ENCODE measurements at places on chromosomes 5 and 9.

GRCh38 chr9:120257483-120257882 lies 322.5 kb downstream of the CDK5RAP2 start:
- no peak for DNase-seq

GRCh38 chr5:147887026-147887627 lies 8.6 kb downstream of the SCGB3A2 start:
- peak; percentile 80 for DNase-seq

GRCh38 chr5:133193794-133194193 lies 142.0 kb downstream of the HSPA4 start:
- DNase-seq: no peak

- no peak for DNase-seq
Observed at GRCh38 chr9:35488566-35489312, 1.2 kb upstream of the RUSC2 start.

- no peak for DNase-seq
Observed at GRCh38 chr9:70229026-70229425, 29.8 kb upstream of the SMC5 start.

GRCh38 chr9:99385814-99386279 lies 163.8 kb downstream of the SEC61B start:
- DNase-seq: no peak

GRCh38 chr9:30201024-30201423 lies 2183.4 kb upstream of the ACO1 start:
- DNase-seq: no peak

GRCh38 chr5:98398465-98398864 lies 375.0 kb upstream of the RGMB start:
- no peak for DNase-seq

- no peak for DNase-seq
Observed at GRCh38 chr5:152673601-152674000, 268.5 kb upstream of the NMUR2 start.

- no peak for DNase-seq
Observed at GRCh38 chr9:93930070-93930469, 25.1 kb downstream of the BARX1 start.

- DNase-seq: no peak
Observed at GRCh38 chr5:180593446-180594206, 2.3 kb upstream of the SCGB3A1 start.

DNA sequence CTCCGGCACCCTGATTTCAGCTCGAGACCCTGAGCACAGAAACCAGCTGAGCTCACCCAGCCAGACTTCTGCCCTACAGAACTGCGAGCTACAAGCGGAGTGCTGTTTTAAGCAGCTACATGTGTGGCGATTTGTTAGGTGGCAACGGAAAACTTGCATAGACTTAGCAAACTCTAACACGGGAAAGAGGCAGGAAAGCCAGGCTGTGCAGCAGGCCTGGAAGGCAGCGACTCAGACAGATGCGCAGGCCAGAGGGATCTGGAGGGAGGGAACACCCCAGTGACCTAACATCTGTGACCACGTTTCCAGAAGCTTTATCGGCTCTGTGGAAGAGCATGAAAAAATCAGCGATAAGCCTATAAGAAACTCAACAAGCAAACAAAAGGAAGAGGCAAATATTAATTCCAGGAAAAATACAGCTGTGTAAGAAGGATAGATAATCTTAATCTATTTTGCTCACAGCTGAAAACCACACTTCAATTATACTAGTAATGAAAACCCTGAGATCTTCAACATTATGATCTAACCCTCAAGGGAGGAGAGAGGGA lies 11.0 kb downstream of the UBAC1 start:
- DNase-seq: no peak

- no peak for DNase-seq
Observed at GRCh38 chr9:76557674-76558225, 98.8 kb downstream of the GCNT1 start.

GRCh38 chr5:122295138-122295537 lies 16.9 kb upstream of the SNCAIP start:
- DNase-seq: peak; percentile 23

DNA sequence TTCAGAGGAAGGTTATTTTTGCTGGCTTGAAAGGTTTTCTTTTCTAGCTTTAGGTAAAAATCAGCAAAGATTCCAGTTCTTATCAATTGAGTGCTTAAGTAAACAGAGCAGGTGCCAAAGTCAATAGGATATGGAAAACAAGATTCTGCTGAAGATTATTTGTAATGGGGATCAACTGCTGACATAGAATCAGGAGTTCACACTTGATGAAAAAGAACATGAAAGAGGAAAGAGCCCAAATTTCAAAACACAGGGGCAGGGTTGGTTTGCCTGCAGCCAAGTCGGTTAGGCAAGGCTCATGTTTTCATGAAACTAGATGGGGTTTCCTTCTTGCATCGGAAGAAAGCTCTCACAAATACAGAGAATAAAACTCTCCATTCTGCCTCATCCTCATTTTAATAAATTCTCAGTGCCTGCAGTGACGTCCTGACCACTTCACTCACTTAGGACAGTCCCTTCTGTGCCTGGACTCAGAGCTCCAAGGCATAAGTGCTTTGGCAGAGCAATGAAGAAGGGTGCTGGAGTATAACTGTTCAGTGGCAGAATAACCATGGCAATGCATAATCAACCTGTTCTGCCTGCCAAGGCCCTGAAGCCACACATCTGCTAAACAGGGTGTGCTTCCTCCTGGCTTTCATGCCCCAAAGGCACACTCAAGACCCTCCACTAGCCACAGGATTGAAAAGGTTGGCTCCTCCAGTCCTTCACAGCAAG lies 179.6 kb downstream of the GNAQ start:
- no peak for DNase-seq
